ENCODE measurements at places on chromosomes 6 and 20.

DNA sequence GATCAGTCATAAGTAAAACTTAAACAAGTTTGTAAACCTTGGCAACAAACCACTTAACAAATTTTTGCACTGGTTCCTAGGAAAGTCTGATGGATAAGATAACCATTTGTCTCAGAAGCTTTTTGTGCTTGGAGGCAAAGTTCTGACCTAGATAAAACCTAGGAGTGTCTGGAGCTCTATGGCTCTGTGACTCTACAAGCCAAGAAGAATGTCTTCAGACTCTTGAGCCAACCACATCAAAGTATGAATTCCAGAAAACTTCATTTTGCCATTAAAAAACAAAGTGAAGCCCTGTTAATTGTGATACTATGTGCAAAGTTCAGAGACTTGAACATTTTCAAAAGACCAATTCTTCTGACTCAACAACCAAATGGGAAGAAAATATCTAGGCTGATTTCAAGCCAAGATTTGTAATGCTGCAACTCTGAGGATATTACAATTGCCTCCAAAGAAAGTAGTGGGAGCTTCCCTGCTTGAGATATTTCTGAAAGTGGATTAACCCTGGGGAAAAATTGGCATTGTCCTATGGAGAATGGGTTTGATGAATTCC lies 158.1 kb upstream of the FOXQ1 start:
- no peak for DNase-seq

DNA sequence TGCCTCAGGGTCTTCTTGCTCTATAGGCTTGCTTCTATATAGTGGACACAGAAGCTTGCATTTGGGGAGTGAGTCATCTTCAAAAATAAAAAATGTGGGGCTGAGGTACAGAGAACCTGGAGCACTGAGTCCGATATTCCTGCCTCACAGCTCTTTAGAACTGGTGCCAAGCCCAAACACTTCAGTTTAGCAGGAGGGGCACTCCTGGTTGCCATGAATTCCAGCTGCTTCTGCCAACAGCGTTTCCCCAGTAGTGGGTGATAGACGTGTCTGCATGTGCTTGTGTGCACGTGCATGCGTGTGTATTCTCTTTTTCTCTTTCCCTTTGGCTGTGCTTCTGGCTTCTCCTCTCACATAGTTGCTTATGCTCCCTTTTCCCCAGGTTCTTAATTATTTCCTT lies 11.9 kb downstream of the DNPH1 start:
- DNase-seq = no peak

GRCh38 chr6:7673063-7673536 lies 52.8 kb upstream of the BMP6 start:
- no peak for DNase-seq

GRCh38 chr6:148649454-148649963 lies 97.3 kb upstream of the UST start:
- no peak for DNase-seq

Measured in stimulated activated effector memory CD8-positive, alpha-beta T cell treated with anti-CD3 and anti-CD28 coated beads, Interleukin-12 subunit alpha, Interleukin-12 subunit beta, amount 100 ng/mL, for 72 hours (primary cell).